ENCODE measurements at places on chromosomes 4 and X.

- no peak for DNase-seq
Measured at GRCh38 chr4:10366628-10367027, 90.6 kb downstream of the ZNF518B start.

GRCh38 chrX:54173791-54174190, 9.3 kb downstream of the FAM120C start:
- DNase-seq: no peak

DNA sequence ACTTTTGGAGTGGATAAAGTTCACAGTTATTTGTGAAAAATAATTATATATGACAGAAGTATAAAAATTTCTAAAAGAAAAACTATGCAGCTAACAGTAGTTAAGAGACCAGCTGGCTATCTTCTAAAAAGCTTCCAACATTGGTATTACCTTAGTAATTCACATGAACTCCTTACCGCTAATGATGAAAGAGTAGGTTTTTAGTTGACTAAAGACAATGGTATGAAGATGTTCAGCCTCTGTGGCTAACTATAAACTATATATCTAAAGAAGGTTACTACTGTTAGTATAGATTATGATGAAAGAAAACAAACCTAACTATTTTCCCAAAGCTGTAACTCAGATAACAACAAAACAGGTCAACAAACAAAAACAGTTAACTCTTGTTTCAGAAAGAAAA, 10.4 kb downstream of the CCNI start:
- DNase-seq: no peak

- DNase-seq: no peak
Measured at GRCh38 chr4:8745005-8745790, 126.4 kb downstream of the HMX1 start.

GRCh38 chrX:48694776-48695533, 1.6 kb upstream of the SUV39H1 start:
- no peak for DNase-seq

DNA sequence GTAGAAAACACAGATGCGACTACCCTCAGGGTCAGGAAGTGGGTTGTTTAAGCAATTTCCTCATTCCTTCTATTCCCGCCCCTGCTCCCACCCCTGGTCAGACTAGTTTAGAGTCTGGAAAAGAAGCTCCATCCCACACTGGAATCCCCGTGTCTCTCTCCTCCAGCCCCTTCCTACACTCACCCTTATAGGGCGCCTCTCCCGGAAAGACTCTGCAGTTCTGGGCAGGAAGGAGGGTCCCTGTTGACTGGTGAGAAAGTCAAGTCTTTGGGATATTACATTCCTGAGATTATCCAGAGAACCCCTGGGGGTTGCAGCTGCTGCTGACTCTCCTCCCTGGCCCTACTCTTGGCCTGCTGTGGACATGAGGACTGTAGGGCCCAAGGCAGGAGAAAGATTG, 11.9 kb downstream of the STARD8 start:
- no peak for DNase-seq

DNA sequence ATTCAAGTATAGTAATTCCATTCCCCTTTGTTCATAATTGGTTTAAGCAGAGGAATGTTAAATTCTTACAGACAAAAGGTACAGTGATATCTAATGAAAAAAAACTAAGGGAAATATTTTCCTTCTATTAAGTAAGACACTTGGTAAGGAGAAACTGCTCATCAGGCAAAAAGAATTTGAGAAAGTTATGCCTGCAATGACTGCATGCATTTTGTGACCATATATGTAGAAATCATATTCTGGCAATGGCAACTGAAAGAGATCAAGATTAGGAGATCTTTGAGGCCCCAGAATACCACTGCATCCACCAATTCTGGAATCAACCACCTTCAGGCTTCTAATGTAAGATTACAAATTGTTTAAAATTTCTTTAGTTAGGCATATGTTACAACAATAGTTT, 364.8 kb downstream of the PCDH10 start:
- no peak for DNase-seq

GRCh38 chrX:154412468-154412867, 1.1 kb downstream of the TAFAZZIN start:
- DNase-seq: no peak

All from Ammon's horn (tissue), 1 donor.